Stimulated activated CD8-positive, alpha-beta memory T cell treated with anti-CD3 and anti-CD28 coated beads, Interleukin-12 subunit alpha, Interleukin-12 subunit beta, amount 100 ng/mL, for 4 hours (primary cell): ENCODE measurements at places on chromosomes 1 and 21.
A peak's percentile ranks its signal among the peaks of the same experiment; 100 is the strongest.

GRCh38 chr1:198530953-198531352 is 9.5 kb downstream of the ATP6V1G3 start:
- no peak for DNase-seq

DNA sequence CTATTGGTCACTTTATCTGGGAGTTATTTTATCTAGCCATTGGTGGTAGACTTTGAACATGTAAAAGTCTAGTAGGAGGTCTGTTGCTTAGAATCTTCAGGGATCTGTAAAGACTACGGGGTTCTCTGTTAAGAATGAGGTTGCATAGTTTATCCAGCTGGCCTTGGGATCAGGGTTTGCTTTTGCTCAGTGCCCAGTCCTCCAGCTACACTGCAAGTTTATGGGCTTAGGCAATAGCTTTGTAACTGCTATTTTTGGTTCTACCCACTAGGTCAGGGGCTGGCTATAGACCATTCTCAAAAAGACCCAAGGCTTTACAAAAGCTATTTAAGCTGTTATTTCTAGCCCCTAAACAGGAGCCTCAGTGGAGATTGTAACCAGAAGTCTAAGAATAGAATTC is 9.8 kb downstream of the SH3GLB1 start:
- DNase-seq, result no peak

GRCh38 chr1:54407404-54408146 is 1.4 kb upstream of the SSBP3 start:
- peak; percentile 24 for DNase-seq

DNA sequence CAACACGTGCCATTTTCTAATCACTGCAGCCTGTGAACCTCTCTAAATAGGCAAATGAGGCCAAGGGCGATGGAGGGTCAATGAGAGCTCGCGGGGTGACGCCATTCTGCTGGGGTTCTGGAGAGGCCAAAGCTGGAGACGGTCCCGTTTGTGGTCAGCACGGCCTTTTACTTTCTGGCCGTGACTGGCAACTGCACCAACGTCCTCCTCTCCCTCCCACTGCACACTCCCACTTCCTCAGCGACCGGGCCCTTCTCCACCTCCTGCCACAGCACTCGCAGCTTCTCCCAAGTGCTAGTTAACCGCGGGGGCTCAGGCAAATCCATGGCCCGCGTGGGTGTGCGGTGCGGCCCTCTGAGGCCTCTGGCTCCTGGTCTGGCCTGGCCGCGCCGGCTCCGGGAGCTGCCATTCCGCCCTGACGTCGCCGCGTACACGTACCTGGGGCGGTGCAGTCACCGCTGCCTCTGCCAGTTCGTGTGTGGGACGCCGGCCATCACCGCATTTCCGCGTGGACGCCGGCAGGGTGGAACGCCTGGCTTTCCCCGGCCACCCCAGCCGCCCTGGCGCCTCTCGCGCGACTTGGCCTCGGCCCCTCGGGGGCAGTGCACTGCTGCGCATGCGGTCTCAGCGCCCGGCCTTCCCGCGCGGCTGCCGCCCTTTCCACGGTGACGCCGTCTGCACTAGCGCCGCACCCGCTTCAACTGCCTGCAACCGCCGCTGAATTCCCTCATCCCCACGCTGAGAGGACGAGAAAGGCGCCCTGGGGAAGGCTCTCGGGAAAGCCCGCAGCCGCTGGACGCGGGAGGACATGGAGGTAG is 18.2 kb downstream of the OR2C3 start:
- no peak for DNase-seq

GRCh38 chr1:78797108-78797781 is 147.6 kb downstream of the IFI44 start:
- no peak for DNase-seq

DNA sequence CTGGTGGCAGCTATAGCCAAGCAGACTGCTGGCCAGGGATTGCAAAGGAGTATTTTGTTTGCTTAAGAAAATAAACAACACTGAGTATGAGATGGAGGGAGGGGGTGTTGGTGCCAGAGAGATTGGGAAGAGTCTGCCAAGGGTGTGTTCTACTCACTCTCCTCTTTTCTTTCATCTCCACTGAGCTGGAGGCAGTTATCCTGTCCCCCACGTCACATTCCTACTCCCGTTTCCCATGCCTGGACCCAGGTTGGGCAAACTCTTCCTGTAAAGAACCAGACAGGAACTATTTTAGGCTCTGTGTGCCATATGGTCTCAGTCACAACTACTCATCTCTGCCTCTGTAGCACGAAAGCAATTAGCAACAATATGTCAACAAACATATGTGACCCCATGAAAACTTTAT is 1.4 kb upstream of the IL24 start:
- no peak for DNase-seq

GRCh38 chr1:63742526-63742925 is 31.3 kb upstream of the ROR1 start:
- DNase-seq, result no peak

GRCh38 chr1:20372676-20373075 is 82.0 kb downstream of the VWA5B1 start:
- DNase-seq, result no peak

DNA sequence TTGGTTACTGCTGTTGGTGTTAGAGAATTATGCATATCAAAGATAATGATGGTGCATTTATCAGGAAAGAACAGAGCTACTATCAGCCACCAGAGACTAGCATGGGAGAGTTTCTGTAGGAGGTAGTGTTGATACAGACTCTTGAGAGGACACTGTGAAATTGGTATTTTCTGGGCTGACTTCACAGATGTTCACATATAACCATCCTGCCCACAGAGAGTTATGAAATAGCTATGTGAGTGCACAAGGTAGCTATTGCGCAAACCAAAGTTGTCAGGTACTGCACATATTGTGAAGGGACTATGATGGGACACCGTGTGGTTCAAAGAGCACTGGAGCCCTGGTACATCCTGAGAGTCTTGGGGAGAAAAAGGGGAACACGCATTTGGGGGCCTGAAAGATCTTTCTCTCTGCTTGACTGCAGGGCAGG is 1.4 kb upstream of the TLCD4 start:
- no peak for DNase-seq

- no peak for DNase-seq
These were observed 185.6 kb downstream of the TOMM20 start for GRCh38 chr1:234942879-234943506.

- no peak for DNase-seq
These were observed 31.6 kb downstream of the CAPZB start for GRCh38 chr1:19453741-19454201.
